ENCODE measurements at places on chromosomes 4 and X.

GRCh38 chr4:39636531-39637184 lies 2.0 kb downstream of the SMIM14 start:
- no peak for DNase-seq

- no peak for DNase-seq
Measured at GRCh38 chr4:67483868-67484602, 61.3 kb downstream of the CENPC start.

GRCh38 chrX:64152857-64153256 lies 52.7 kb downstream of the AMER1 start:
- DNase-seq = no peak

GRCh38 chr4:98026362-98026761 lies 116.9 kb downstream of the STPG2 start:
- DNase-seq = no peak

DNA sequence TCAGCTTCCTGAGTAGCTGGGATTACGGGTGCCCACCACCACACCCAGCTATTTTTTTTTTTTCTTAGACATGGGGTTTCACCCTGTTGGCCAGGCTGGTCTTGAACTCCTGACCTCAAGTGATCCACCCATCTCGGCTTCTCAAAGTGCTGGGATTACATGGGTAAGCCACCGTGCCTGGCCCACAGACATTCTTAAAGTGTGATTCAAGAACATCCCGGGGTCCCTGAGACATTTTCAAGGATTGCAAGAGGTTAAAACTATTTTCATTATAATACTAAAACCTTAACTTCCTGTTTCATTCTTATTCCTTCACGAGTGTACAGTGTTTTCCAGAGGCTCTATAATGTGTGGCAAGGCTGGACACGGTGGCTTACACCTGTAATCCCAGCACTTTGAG lies 318.7 kb downstream of the CAMK2D start:
- DNase-seq = no peak

DNA sequence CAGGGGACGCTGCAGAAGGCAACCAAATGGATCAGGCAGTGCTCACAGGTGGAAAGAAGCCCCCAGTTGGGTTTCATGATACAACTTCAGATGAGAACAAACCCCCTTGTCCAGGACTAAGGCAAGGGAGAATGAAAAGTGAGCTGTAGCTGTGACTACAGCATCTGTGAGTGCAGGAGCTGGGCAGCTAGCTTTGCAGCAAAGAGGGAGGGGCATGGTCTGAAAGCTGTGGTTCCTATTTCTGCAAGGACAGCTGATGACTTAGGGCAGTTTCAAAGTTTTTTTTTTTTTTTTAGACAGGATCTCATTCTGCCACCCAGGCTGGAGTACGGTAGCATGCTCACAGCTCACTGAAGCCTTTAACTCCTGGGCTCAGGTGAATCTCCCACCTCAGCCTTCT lies 1317.4 kb upstream of the DIAPH2 start:
- no peak for DNase-seq

DNA sequence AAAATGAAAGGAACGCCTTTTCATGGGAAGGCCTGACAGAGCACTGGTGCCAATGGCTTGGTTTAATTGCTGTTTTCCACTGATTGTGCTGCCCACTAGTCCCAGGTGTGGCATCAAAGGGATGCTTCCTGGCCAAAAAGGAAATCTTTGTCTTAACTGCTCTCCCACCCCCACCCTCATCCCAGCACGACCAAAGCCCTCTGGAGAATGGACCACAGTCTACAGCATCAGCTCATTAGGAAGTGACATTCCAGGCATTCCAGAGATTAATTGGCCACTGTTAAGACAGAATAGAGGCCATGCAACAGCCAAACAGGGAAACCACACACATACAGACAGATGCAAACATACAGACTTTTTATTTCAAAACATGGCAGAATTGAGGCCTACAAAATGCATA lies 143.2 kb downstream of the LHFPL1 start:
- DNase-seq = no peak

GRCh38 chr4:147776716-147777115 lies 44.8 kb downstream of the ARHGAP10 start:
- DNase-seq = no peak

GRCh38 chrX:135050603-135051002 lies 1.3 kb downstream of the RTL8A start:
- DNase-seq = no peak

GRCh38 chr4:120517966-120518365 lies 404.6 kb downstream of the PRDM5 start:
- no peak for DNase-seq

DNA sequence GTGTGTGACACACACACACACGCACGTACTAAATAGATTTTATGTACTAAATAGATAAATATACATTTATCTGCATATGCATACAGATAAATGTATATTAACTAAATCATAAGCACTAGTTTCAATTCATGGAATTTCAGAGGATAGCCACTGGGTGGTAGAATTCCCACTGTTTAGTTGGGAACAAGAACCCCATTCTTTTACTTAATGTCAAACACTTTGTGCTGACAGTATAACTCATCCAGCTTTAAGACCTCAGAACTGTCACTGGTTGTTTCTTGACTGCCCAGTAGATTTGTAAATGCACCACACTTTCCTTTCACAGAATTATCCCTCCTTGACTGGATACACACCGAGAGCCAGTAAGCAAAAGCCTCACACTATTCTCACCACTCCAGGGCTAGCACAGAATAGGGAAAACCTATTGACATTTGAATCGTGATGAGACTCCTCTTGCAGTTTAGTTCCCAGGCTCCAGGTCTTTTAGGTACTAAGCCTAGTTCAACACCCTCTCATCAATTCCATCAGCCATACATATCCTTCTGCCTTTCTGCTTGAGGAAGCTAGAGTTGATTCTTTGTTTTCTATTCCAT lies 32.4 kb downstream of the PPARGC1A start:
- no peak for DNase-seq

DNA sequence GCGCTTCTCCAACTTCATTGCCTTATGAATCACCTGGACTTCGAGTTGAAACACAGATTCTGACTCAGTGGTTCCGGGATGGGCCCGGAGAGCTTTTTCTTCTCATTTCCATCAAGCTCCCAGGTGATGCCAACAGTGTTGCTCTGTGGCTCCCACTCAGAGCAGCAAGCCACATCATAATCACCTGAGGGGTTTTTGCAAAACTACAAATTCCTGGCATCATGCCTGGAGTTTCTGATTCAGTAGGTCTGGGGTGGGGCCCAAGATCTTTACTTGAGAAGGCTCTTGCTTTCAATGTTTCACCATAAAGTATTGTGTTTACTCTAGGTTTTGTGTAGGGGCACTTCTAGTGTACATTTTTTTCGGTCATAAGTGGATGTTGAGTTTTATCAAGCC lies 7.0 kb downstream of the MTM1 start:
- DNase-seq = no peak

DNA sequence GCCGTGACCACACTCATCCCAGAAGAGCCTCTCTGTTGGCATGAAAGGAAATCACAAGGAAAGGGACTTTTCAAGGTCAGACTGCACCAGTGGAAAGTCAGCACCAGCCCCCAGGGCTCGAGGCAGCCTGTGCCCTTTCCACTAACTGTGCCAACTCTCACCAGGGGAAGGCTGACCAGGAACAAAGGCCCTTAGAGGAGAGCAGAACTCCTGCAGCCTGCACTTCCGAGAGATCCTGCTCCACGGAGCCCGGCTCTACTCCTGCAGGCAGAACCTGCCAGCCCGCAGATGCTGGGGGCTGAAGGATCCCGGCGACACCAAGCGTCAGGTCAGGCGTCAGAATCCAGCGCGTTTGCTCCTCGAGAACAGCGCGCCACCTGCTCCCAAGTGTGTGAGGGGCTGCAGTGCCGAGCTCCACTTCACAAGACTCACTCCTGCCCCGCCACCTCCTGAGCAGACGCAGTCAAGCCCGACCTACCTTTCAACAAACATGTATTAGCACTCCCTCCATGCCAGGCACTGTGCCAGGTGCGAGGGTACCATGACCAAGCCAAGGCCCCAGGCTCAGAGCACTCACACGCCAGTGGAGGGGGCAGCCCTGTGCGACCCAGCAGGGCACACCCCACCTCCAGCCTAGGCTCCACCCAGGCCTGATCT lies 13.6 kb upstream of the HELT start:
- DNase-seq = no peak

DNA sequence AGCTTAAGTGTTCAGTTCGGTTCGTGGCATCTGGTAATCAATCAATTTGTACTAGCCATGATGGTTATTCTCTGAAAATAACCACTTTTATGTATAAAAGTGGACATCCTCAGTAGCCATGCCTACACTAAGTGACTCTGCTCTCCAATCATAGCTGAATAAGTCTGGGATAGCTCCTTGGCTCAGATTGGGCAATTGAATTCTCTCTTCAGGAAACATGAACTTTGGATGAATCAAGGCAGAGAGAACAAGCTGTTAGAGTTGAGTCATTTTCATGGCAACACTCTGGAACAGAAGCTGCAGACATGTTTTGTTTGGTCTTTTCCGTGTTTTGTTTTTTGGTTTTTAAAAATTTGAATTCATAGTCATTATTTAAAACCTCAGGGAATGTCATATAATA lies 66.8 kb upstream of the TMEM164 start:
- no peak for DNase-seq

GRCh38 chr4:184544788-184545409 lies 70.5 kb upstream of the IRF2 start:
- DNase-seq = no peak

DNA sequence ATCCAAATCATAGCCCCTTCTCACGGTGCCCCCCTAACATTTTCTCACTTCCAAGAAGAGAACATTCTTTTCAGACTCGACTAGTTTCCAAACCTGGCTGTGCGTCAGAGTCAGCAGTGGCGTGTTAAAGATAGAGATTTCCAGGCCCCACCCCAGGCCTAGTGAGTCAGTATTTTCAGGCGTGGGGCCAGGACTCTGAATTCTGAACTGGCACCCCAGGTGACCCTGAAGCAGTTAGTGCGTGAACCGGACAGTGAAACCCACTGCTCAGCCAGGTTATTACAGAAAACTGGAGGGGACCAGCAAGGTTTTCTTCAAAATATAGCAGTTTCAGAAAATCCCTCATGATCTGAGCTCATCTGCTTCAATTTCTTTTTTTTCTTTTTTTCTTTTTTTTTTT lies 35.0 kb upstream of the BCOR start:
- no peak for DNase-seq

- DNase-seq = peak; percentile 54
Measured at GRCh38 chrX:15854080-15854655, 445 bp downstream of the AP1S2 start.

DNA sequence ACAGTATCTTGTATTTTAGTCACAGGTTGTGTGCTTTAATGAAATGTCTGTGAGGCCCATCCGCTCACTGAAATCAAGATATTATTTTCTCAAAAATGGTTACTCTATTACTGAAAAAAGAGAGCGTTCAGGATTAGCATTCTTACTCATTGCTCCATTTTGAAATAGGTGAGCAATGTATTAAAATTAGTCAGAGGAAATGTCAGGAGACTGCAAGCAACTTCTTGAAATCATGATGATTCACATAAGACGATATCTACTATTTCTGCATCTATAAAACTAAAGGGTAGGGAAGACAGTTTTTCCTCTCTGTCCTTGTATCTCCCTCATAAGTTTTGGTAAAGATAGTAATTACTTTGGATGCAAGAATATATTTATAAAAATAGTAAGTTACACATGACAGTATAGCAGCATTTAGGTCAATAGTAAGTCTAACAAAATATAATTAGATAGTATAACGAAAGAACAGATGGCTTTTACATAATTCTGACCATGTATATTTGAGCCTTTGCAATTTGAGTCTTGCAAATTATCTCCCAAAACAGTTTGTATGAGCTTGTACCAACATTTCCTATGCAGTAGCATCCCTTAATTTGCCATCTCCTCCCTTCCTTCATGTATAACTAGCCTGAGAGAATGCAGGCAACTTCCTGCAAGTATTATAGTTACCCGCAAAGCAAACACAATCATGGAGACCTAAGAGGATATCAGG lies 937.8 kb downstream of the PCDH7 start:
- no peak for DNase-seq

DNA sequence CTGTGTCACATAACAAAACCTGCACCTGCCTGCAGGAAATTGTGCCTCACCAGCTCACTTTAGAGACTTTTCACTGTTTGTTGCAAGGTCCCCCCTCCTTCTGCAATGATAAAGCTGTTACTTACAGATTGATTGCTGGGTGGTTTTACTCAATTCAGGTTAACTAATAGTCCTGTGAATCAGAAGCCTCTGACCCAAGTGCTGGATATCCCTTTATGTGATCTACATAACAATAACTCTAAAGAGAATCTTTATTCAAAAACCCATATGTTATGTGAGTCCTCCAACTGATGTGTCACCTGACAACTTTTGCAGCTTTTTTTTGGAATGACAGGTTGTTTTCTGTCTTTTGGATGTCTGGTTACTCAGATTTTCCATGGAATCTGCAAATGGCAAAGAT lies 2323.6 kb upstream of the TENM3 start:
- DNase-seq = no peak

- DNase-seq = no peak
Measured at GRCh38 chr4:97577004-97577403, 566.3 kb downstream of the STPG2 start.

DNA sequence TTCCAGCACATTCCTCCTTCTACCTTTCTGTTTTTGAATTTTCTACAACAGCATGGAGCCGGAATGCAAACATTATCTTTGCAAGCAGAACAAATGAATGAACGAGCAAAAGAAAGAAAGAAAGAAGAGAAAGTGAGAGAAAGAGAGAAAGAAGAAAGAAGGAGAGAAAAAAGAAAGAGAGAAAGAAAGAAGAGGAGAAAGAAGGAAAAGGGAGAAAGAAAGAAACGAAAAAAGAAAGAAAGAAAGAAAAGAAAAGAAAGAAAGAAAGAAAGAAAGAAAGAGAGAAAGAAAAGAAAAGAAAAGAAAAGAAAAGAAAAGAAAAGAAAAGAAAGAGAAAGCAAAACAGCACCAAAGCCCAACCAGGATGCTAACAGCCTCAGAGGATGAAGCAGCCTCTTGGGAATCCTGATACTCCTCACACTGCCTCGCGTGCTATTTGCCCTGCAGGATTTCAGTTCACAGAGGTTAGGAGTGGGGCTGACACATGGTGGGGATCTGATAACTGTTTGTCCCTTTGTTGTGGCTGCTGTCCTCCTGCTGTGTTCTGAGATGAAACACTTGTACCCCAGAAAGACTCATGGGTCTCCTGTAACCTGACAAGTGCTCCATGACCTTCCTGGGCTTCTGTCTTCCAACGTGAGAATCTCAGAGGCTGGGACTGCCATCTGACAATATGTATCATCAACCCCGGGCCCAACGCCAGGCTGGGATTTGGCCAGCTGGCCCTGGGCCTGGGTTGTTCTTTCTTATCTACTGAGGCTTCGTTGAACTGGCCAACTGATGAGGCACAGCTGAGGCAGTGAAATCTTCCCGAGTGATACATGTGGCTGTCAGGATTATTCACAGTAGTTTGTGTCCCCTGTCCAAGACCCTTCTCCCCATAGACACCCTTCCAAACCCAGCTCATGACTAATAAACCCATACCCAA lies 61.0 kb downstream of the SEPSECS start:
- no peak for DNase-seq

- DNase-seq = no peak
Measured at GRCh38 chrX:84737471-84737871, 235.2 kb upstream of the HDX start.

GRCh38 chr4:63226229-63226628 lies 1183.0 kb downstream of the TECRL start:
- no peak for DNase-seq
